ENCODE measurements at places on chromosomes 12 and 14.

DNA sequence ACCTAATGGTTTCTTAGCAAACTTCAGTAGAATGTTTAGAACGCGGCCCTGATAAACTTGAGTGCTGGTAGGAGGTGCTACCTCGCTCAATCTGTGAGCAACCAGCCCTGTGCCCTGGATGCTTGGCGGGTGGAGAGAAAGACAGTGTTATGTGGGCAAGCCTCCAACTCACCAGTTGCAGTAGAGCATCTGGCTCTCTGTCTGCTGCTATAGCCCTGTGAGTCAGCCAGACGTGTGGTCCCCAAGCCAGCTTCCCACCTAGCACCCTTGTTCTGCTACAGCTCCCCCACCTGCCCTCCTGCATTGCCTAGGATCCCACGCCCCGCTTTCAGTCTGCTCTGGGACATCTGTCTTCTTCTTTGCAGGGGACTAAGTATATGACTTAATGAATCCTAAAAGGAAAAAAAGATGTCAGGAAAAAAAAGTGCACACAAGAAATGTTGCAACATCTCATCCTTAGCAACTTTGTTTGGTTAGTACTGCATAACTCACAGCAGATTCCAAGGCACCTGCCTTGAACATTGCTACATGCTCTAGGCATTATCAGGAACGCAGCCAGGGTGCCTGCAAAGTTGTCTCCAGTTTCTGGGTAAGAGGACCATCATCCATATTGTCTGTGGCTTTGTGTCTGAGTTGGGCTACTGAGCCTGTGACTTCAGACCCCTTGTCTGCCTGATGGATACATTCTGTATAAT is 13.6 kb downstream of the SNRNP35 start:
- DNase-seq, result peak; percentile 55

GRCh38 chr14:103314496-103315277 is 19.4 kb upstream of the EIF5 start:
- DNase-seq, result no peak

GRCh38 chr12:42448841-42449240 is 122.9 kb downstream of the PPHLN1 start:
- no peak for DNase-seq

DNA sequence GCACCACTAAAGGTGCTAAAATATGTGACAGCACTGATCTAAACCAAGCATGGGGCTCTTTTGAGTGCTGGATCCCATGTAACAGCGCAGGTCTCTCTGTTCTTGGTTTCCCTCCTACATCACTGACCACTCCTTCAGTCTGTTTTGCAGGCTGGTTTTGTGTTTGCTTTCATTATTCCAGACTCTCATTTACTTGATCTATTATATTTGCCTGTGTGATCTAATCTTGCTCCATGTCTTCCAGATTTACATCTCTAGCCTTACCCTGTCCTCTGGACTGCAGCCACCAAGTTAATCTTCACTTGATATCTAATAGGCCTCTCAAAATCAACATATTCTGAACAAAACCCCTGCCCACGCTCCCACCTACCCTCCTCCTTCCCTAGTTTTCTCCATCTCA is 8.6 kb downstream of the GLIPR1 start:
- DNase-seq, result no peak

GRCh38 chr12:30166006-30166795 is 382.5 kb upstream of the TMTC1 start:
- DNase-seq, result peak; percentile 76

DNA sequence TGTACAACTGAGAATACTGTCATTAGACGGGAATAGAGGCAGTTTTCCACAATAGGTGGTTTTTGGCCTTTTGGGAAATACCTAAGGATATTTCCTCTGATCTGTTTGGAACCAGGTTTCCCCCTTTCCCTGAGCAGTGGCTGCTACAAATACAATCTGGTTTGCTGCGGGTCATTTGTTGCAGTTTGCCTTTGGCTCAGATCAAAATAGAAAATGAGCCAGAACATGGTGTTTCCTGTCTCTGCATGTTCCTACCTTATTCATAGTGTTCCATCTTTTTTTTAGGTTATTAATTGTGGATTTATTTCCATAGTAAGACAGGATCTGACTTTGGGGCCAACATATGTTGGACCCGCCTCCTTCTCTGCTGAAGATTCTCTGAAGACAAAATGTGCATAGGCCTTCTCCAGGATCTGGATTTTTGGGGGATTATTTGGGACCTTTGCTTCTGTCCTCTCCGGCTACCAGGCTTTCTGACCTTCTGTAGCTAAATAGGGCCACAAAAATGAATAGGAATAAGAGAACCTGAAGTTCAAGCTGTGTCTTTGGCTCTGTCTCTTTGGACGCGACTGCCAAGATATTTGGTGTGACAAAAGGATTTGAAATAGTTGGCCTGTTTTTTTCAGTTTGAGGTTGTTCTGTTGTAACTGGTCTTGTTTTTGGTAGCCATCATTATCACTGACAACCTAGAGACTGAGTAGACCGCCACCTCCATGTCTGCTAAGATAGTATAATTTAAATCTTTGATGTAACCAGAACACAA is 146.9 kb downstream of the PRKCH start:
- no peak for DNase-seq

- DNase-seq, result peak; percentile 65
These were observed 5.8 kb downstream of the CCNB1IP1 start for GRCh38 chr14:20327005-20327869.

DNA sequence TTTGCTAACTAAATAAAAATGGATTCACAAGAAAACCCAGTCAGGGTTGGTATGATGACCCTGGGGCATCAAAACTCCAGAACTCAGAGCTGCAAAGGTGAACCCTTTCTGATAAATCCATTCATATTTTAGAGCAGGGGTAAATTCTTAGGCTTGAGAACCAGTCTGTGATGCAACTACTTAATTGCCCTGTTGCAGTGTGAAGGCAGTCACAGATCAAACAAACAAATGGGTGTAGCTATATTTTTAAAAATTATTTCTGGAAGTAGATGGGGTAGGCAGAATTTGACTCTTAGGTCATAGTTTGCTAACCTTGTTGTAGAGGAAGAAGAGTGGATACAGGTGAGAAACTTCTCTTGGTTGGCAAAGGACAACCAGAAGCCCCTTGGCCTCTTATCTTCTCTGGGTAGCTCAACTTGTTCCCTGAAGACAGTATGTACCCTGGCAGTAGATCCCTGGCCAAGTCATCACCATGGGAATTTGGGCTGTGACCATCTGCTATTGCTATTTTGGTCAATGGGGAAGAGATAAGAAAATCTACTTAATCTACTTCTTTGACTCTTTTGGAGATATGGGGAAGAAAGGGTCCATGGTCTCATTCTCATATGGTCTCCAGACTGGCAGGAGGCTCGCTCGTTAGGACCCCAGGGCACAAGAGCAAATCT is 216.1 kb downstream of the PPM1H start:
- DNase-seq, result no peak

DNA sequence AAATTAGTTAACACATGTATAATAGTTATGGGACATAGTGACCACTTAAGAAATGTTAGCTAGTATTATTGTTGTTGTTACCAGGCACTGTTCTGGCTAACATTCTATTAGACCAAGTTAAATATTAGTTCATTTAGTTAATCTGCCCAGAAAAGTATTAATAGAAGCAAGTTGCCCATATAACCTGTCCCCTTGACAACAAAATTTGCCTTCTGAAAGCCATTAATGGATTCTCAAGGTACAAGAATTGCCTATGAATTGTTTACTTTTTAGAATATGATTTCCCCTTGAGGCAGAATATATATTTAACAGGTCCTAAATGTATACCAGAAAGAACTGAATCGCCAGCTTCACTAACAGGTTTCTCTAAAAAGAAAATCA is 167.3 kb upstream of the TMCC3 start:
- no peak for DNase-seq

GRCh38 chr12:69649529-69649928 is 38.8 kb upstream of the LRRC10 start:
- DNase-seq, result no peak

DNA sequence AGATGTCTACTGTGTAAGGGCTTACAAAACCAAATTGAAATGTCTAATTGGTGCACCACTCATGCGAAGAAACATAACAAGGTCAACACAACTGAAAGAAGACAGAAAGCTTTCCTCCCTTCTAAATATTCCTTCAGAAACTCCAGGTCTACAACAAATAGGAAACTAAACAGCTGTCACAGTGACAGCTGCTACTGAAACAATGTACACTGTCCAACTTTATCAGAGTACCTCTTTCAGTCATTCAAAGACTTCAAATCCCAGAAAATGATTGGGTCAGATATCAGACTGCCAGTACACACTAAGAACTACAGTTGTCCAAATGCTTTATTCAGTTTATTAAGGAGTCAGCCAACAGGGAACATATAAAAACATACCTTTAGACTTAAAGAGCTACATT is 35.2 kb downstream of the CEP128 start:
- DNase-seq, result no peak

DNA sequence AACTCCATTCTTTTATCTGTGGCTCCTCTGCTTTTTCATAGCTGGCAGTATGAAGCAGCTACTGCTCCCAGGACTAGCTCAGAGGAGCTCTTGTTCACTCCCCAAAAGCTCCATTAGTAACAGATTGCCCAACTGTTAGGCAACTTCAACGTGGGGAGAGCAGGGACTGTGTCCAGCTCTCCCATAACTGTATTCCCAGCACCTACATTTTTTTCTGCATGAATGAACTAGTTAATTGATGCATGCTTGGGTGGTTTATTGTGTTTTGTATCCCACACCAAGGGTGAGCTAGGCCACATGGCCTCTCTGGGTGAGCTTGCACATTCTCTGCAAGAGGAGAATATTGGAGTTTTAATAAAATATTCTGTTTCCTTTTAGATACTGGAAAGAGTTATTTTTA is 15.2 kb downstream of the STON2 start:
- DNase-seq, result peak; percentile 37

- DNase-seq, result no peak
These were observed 1.0 kb upstream of the KRT6A start for GRCh38 chr12:52494100-52494499.

DNA sequence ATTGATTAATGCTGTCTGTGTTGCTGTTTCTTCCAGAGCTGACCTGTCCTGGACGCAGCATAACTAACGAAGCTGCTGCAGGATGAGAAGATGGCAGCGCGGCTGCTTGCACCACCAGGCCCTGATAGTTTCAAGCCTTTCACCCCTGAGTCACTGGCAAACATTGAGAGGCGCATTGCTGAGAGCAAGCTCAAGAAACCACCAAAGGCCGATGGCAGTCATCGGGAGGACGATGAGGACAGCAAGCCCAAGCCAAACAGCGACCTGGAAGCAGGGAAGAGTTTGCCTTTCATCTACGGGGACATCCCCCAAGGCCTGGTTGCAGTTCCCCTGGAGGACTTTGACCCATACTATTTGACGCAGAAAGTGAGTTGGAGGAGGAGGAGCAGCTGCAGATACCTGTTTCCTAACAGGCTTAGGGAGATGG is 71.7 kb downstream of the SCN8A start:
- no peak for DNase-seq

DNA sequence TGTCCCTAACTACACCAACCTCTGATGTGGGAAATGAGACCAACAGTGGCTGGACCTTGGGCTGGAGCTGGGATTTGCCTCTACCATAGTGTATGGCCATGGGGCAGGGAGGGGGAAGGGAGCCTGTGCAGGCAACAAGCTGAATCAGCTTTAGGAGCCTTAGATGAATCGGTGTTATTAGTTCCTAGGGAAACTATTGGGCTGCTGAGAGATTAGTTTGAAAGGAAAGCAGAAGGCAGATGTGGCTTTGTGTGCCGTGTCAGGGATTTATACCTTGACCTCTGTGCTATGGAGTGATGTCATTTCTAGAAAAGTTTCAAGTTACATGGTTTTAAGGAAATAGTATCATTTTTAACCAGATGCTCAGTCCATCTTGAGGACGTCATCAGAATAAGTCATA is 19.5 kb upstream of the GAS2L3 start:
- no peak for DNase-seq

DNA sequence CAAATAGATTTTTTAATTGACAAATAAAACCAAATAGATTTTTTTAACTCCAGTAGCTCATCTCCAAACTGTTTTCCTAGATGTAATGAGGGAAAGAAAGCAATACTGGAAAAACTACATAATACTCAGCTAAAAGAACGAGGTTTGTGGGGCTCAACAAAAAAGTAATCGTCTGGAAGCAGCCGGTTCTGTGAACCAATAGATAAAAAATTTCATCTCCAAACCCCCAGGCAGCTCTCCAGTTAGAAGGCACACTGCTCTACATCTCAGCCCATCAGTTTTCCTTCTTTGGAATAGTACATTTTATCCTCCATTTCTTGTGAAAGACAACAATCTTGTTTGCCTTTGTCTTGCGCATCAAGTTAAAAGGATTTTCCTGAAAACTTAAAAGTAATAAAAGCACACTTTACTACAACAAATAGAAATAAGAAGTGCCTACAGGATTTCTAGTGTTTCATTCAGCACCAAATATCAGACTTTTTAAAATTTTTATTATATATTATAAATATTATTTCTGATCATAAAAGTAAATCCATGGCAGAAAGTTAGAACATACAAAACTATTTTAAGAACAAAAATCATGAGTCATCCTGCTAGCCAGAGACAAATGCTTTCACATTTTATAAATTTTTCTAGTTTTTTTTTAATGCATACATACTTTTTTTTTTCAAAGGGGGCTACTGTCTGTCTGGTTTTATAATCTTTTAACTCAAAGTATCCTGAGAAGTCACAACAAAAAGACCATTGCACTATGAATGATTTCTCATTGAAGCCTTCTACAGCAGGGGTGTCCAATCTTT is 67.7 kb downstream of the EPS8 start:
- peak; percentile 70 for DNase-seq

DNA sequence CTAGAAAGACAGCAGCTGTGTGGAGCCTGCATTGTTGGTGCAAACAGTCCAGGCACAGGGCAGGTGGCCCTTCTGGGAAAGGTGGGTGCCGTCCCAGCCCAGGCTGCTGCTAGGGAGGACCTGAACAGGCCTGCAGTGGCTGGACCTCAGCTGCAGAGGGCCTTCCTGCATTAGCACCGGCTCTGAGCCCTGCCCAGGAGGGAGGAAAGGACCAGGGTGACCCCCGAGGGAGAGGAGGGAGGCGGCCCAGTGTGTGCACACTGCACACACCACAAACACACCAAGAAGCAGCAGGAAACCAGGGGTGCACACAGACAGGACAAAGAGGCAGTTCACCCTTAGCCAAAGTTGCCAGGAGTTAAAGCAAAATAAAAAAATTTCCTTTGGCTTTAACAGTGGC is 8.0 kb upstream of the PGAM5 start:
- no peak for DNase-seq

- DNase-seq, result no peak
These were observed 37.4 kb downstream of the CAMKK2 start for GRCh38 chr12:121259074-121259473.

DNA sequence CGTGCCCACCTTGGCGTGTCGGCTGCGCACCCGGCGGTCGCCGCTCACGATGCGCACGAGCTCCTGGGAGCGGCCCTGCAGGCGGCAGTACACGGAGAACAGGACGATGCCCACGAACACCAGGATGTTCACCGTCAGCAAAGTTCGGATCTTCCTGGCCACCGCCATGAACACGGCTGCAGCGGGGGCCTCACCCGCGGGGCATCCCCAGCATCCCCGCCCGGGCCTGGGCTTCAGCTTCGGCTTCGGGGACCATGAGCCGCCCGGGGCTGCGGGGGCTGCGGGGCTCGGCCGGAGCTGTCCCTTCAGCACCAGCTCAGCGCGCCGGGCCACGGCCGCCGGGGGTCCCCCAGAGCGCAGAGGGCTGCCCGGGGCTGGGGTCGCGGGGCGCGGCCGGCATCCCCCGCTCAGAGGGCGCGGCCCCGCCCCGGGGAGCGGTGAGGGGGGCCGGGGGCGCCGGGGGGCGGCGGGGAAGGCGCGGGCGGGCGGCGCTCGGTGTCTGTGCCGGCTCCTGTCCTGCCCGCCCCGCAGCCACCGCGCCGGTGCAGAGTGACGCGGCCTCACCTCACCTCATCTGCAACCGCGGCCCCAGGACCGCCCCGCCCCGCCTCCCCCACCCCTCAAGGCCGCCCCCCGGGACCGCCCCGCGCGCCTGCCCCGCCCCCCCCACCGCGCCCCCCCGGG is at the start of gene GALNT9:
TSS of gene GALNT9 (minus strand) at position 554 of the 684 bp plus-strand sequence. CDS start at position 168, 386 bp downstream.
- DNase-seq, result peak; percentile 15

All from fibroblast of skin of right biceps (primary cell).